ENCODE measurements at places on chromosomes 2 and 18.

DNA sequence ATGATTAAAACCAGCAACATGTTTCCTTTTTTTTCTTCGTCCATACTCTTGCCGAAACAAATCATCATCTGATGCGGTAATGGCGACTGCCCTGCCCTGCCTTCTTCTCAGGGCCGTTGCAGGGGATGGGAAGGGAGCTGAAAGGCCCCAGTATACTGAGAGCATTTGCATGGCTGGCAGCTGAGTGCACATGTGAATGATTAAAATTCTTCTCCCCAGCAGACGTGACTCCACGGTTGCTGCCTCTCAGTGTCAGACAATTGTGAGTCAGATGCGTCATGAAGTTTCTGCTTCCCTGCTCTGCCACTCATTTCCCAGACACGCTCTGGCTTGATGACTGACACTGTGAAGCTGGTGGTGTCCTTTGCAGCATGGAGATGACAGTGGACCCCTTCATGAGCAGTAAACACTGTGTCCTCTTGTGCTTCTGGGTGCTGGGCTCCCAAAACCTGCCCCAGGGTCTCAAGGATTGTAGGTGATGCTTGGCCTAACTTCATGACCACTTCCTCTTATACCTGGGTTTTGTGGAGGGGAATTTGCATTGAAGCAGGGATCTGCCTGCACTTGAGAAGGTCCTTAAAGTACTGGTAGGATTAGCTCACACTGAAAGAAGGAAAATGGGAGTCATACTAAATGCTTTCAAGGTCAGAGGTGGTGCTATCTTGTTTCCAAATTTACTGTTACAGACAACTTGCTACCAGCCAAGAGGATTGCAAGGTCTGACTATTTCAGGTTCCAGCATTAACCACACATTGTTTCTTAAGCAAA, 222.5 kb upstream of the COPS8 start:
- DNase-seq: no peak

- no peak for DNase-seq
Measured at GRCh38 chr18:44075038-44075437, 605.6 kb upstream of the SETBP1 start.

DNA sequence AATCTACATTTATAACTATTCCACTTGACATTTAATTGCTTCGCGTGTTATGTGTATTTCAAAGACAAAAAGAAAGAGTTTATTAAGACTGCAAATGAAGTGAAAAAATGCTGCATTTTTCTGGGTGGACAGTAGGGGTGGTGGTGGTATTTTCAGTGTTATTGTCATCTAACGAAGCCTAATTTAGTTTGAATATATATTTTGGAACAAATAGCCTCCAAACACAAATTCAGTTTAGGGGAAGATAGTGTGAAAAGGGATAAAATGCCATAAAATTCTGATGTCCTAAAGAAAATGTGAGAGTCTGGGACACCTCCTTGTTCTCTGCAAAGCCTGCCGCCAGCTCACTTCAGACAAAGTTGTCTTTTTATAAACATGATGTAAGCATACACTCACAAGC, 425.1 kb downstream of the NRXN1 start:
- DNase-seq: no peak

DNA sequence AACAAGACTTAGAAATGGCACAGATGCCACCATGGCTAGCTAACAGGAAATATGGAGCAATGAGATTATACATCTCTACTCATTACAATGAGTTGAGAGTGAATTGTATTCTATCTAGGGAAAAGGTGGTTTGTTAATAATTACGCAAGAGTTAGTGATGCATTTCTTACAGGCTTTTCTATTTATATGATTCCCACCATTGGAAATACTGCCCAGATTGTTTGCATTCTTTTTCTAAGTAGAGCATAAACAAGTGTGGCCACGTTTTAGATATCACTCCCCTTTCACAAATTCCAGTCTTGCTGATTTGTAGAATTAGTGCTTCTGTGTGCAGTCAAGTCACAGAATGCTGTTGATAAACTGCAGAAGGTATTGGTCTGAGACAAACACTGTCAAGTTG, 56.6 kb downstream of the ZNF804A start:
- no peak for DNase-seq

DNA sequence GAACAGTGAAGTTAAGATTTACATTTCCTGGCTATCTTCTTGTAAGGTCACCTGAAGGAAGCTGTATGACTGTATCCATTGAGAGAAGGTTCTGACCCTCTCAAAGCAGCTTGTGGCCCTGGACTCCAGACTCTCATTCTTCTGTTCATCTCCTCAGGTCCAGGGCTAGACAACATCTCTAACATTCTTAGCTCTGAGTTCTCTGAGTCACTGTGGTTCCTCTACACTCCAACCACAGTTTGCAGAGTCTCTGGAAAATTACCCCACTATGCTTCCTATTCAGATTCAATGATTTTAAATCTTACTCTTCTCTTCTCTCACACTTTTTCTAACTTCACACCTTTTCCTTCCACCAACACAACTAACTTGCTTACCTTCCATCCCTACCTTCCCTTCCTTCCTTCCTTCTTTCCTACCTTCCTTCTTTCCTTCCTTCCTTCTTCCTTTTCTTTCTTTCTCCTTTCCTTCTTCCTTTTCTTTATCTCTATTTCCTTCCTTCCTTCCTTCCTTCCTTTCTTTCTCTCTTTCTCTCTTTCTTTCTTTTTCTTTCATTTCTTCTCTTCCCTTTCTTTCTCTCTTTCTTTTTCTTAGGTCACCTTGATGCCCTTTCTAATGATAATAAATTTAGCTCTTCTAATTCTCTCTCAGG, 824.3 kb upstream of the ZEB2 start:
- no peak for DNase-seq

DNA sequence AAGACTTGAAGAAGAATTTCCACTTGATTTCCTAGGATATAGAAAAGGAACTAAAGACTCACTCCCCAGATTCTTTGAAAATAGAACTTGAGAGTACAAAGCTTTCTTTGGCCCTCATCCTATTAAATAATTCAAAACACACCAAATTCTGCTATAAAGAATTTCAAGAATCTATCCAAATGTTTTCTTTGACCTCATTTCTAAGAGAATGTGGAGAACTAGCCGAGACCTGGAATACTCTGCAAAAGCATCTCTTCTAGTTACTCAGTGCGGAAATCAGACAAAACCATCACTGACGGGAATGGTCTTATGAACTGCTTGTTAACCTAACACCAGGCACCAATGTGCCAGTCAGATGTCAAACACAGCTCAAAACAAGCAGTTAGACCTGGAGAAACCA, 44.2 kb upstream of the ARL5A start:
- no peak for DNase-seq
